NCI-H2107 (cell line): ENCODE measurements at places on chromosomes 5 and 9.

GRCh38 chr5:157267025-157267424 is 1.1 kb downstream of the CYFIP2 start:
- no peak for DNase-seq

DNA sequence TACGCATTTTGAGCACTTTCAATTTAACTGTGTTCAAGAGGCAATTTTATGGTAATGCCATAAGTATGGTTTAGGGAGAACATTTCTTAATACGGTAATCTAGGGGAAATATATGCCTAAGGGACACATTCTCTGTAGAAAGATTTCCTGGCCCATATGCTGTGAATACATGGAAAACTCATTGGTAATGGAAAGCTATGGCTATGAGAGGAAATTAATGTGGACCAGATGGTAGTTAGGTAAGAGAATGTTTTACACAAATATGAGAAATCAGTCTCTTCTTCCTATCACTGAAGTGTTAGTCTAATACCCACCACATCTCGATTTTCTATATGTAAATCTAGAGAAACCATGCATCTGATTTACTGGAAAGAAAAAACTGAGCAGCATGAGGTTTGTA is 105.0 kb downstream of the SEMA6A start:
- no peak for DNase-seq

DNA sequence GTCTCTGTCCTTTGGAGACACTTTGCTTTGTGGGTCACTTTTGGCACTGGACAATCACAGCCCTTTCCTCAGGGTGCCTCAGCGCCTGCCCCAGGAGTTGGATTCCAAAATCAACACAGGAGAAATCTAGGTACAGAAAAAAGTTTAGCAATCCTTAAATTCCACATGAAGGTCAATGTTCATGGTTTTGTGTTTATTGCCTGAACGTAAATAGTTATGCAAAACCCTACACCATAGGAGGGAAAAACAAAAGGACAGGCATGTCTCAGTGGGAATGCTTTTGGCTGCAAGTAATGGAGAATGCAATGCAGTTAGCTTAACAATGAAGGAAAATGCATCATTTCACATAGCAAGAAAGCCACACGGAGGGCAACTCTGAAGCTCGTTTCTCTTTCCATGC is 6.5 kb upstream of the HMCN2 start:
- DNase-seq, result no peak

GRCh38 chr9:110050925-110051355 is 157.0 kb downstream of the C9orf152 start:
- DNase-seq, result no peak

GRCh38 chr5:145661737-145662485 is 173.2 kb downstream of the PRELID2 start:
- no peak for DNase-seq

DNA sequence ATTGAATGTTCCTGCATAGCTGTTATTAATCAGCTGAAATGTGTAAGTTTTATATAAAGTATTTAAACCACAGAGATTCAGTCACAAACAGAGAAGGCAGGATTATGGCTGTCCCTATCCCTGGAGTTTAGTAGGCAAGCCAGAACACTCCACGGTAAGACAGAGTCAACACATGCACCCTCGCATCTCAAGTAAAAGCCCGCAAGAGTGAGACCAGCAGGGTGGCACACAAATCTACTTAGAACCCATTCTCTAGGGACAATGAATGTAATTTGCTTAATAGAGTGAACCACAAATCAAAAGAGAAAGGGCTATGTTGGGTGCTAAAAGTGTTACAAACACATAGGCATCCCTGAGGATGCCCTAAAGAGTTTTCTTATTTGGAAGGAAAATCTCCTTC is 35.1 kb downstream of the LPAR1 start:
- no peak for DNase-seq

DNA sequence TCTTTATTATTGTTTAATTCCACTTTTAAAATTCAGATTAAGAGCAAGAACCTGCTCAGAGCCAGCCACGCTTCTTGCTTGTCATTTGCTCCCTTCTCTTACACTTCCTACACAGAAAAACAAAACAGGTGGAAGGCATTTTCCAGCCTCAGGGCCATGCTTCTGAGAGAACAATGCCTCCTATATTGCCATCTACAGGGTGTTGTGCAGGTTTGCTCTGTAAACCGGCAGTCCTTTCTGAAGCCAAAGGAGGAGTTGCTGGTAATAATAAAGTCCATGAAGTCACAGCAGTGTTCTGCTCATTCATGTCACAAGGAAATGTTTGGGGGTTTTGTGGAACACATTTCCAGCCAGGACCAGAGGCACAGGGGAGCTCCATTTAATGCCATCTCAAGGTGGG is 16.1 kb upstream of the PRLR start:
- no peak for DNase-seq

DNA sequence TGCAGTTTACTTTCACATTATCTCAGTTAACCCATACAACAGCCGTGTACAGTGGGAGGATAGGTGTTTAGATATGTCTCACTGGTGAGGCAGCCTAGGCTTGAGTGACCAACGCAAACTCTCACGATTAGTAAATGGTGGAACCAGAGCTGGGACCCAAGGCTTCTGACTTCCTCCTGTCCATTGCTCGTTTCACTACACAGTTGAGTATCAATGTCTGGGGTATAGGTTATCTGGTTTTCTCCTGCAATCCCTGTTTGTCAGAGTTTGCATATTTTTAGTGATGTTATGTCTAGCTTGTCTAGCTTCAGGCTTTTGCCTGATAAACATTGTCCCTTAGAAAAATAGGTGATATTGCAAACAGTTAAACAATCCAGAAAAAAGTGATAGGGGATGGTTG is 62.6 kb downstream of the NUP214 start:
- DNase-seq, result no peak

DNA sequence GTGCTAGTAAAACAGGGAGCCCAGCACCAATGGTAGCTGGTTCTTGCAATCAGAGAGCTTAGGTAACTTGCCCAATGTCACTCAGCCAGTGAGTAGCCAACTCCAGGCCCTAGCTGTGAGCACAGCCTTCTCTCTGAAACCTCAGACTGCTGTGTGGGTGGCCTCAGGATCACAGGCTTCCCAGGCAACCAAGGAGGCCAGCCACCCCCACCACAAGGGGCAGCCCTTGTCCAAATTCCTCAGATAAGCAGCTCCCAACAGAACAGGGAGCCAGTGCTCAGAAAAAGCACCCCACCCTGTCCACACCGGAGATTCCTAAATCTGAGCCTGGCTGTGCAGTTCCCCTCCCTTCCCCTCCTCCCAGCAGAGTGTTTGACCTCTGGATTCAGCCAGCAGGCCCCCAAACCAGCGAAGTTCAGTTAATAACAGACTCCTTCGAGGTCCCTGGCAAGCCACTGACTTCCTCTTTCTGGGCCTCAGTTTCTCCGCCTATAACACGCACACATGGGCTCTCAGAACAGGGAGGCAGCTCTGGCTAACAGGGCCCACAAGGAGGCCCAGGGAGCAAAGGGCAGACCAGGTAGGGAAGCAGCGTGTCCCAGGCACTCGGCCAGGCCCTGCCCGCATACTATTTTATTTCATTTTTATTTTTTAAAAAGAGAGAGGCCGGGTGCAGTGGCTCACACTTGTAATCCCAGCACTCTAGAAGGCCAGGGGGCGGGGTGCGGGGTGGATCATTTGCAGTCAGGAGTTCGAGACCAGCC is 2.7 kb downstream of the EEIG1 start:
- DNase-seq, result no peak

- no peak for DNase-seq
These were observed 22.4 kb upstream of the CYLC2 start for GRCh38 chr9:102972780-102973179.

GRCh38 chr9:124190761-124191160 is 67.0 kb upstream of the NEK6 start:
- no peak for DNase-seq

- no peak for DNase-seq
These were observed 914.4 kb upstream of the SEMA6A start for GRCh38 chr5:117488976-117489500.

DNA sequence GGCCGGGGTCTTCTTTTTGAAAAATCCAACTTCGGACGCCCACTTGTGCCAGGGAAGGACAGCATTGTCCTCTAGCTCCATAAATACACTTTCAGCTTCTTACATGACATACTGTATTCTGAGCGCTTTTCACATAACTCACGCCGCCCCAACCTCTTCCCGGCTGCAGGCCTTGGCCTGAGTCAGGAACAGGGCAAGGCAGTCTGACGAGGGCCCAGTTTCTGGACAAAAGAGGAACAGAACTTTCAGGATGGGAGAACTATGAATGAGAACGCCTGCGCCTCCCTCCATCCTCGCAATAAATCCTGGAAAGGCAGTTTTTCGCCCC is 650 bp downstream of the DCTN4 start:
- no peak for DNase-seq

- DNase-seq, result no peak
These were observed 216.0 kb upstream of the PUM3 start for GRCh38 chr9:3059781-3060468.

DNA sequence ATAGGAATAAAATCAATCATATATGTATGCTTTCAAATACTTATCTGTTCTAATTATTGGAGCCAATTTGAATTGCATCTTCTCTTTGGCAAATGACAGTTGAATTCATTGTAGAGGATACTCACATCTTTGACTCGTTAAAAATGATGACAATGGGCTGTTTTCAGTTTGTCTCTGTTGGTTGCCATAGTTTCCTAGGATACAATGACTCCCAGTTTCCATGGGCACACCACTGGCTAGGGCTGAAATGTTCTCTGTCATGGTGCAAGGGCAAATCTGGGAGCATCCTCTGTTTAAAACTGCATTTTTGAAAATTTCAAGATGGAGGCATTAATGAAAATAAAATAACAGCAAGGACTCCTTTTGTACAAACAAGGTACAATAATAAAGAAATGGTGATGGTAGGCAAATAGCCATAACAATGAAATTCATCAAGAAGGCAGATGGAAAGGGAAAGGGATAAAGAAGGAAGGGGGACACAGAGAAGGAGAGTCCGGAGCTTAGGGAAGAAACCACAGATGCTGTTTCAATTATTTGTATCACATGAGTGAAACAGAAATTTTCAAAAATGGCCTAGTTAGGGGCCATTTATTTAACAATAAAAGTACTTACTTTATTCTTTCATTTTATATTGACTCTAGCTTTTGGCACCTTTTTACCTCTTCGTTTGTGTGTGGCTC is 378.8 kb upstream of the SEMA6A start:
- no peak for DNase-seq

GRCh38 chr9:109158651-109159050 is 8.4 kb downstream of the FRRS1L start:
- no peak for DNase-seq

- no peak for DNase-seq
These were observed 297.3 kb downstream of the NR3C1 start for GRCh38 chr5:143106174-143106573.

DNA sequence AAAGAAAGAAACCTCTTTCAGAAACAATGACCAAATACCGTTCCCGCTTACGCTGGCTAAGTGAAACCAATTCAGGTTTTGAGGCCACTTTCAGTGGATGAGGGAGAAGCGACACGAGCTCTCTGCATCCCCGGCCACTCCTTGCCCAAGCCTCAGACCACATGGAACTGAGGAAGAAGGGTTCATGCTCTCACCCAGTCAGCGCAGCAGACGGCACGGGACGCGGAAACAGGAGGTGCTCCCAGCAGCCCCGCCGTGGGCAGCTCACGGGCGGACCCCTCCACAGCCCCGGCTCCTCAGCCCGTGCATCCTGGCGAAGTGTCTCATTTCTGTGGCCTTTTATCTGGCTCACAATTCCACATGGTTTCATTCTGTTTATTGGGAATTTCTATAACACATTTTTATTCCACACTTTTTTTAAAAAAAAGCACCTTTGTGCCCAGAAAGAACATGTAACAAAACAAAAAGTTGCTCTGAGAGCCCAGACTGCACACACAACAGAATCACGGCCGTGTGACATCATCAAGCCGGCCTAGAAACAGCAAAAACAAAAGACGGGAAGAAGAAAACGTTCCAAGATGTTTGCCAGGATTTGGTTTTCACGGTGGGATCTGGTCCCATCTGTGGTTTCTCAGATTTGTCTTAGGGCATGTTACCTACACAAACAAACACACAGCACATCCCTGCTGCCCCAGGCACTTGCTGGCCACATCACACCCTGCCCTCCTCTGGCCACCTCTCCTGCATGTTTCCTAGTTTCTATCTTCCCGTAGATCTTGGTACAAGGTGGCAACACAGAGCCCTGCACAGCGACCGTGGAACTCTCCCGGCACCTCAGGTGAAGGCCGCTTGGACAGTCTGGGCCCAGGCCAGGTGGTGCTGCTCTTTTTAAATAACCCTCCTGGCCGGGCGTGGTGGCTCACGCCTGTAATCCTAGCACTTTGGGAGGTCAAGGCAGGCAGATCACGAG is 16.2 kb downstream of the QSOX2 start:
- no peak for DNase-seq

- DNase-seq, result no peak
These were observed 143.4 kb downstream of the MACROH2A1 start for GRCh38 chr5:135255461-135256178.

- DNase-seq, result no peak
These were observed at the start of gene MAN2A1 for GRCh38 chr5:109689740-109690241. MAN2A1 (plus strand) TSS chr5:109689927; CDS start chr5:109690418, 491 bp downstream.

- DNase-seq, result no peak
These were observed 14.9 kb downstream of the XPA start for GRCh38 chr9:97682242-97682641.

DNA sequence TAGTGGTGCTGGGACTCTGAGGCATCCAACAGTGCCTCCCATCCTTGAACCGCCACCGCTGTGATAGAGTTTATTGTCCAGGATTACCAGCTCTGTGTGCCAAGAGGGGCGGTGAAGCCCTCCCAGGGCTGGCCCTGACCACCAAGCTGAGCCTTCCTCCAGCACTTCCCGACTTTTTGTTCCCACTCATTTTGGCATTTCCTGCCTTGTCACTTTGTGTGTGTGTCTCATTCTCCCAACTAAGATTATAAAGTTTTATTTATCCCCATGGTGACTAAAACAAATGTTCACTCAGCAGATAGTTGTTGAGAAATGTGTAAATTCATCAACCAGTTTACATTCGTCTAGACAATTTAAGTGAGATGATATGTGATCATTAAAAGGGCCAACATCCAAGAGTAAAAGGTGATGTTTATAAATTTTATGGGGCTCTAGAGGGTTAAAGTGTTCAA is 2.5 kb downstream of the F2R start:
- no peak for DNase-seq

GRCh38 chr9:134458207-134459108 is 132.2 kb downstream of the RXRA start:
- no peak for DNase-seq

DNA sequence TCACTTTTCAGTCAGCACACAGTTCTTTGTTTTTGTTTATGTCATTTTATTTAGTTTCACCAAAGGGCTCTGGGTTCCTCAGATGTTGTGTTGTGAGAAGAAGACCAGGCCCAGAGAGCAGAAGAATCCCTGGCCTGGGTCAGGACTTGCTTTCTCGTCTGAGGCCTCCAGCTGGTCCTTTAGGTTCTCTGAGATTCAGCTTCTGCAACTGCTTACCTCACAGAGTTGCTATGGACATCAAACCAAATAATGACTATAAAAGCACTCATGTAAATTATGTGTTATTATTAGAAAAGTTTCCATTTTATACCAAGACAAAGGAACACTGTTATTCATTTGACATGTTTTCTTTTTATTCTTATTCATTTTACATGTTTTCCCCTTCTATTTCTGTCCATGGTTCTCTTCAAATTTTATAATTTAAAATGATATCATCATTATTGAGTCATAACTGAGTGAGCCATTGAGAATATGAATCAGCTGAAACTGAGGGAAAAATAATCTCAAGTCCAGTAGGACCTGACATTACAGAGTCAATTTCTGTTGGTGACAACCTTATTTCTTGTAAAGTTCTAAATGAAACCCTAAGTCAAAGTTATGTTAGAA is 44.0 kb upstream of the GLRX start:
- DNase-seq, result no peak
